Kidney (tissue), 22 donors: ENCODE measurements at places on chromosomes 3 and 15. TPM values are rescaled to one million over a fixed set of nuclear protein-coding genes. Genes with fewer than 3 reads are reported as not detected.
A peak's percentile ranks its signal among the peaks of the same experiment; 100 is the strongest.

The DNAJC19 gene
- total RNA-seq, result 48.4 TPM

- no peaks in the 10 kb centered on the region for H3K36me3 ChIP-seq
- H3K27me3 ChIP-seq, result no peaks in the 10 kb centered on the region
- H3K4me1 ChIP-seq, result no peaks in the 10 kb centered on the region
- H3K4me3 ChIP-seq, result no peak overlapping the region
Observed at GRCh38 chr3:12861611-12862010, 20.2 kb upstream of the RPL32 start.

The AMT gene
- 15.2 TPM for total RNA-seq

The CLEC3B gene
- total RNA-seq, result 45.3 TPM

GRCh38 chr3:157529085-157529484, 25.9 kb upstream of the VEPH1 start:
- no peaks in the 10 kb centered on the region for H3K27me3 ChIP-seq
- H3K27ac ChIP-seq, result no peak overlapping the region
- no peaks in the 10 kb centered on the region for H3K4me1 ChIP-seq
- no peaks in the 10 kb centered on the region for H3K36me3 ChIP-seq
- DNase-seq, result no peak
- no peak overlapping the region for H3K4me3 ChIP-seq

- no peaks in the 10 kb centered on the region for H3K4me1 ChIP-seq
- no peak for DNase-seq
- H3K4me3 ChIP-seq, result no peak overlapping the region
- no peaks in the 10 kb centered on the region for H3K36me3 ChIP-seq
- H3K27ac ChIP-seq, result no peak overlapping the region
Observed at GRCh38 chr3:42680271-42680670, 5.1 kb upstream of the KLHL40 start.

- peaks cover 2% of the 10 kb centered on the region for H3K4me1 ChIP-seq
- peak; percentile 66 for DNase-seq
- no peaks in the 10 kb centered on the region for H3K36me3 ChIP-seq
- no peaks in the 10 kb centered on the region for H3K27me3 ChIP-seq
- peak overlapping the region; percentile 9 for H3K4me3 ChIP-seq
Observed at GRCh38 chr15:67150023-67150860, 84.8 kb downstream of the SMAD3 start.

The GP5 gene
- total RNA-seq, result 0.22 TPM

DNA sequence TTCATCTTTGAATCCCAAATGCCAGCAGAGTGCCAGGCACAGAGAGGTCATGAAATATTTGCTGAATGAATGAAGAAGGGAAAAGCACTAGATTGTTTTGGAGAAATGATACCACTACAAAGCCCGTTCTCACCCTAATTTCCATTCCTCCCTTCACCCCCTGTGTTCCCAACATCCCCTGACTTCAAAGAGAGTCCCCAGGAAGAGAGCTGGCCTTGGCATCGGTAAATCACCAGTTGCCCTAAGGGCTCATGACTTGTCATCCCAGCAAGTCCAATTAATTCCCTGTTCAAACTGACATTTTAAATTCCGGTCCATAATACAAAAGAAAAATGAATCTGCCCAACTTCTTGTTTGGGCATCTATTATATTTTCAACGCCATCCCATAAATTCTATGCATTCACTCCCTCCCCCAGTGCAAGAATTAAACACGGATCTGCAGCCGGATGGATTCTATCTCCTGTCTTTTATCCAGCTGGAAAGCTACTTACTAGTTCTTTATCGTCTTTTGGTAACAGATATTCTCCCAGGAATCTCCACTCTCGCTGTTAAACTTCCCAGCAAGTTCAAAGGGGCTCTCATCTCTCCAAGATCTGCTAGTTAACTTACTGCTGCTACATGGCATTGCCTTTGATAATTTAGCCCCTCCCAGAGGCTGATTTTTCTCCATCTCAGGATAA, 63.9 kb upstream of the TSC22D2 start:
- DNase-seq, result peak; percentile 48
- no peak overlapping the region for H3K27ac ChIP-seq
- no peaks in the 10 kb centered on the region for H3K27me3 ChIP-seq
- no peaks in the 10 kb centered on the region for H3K36me3 ChIP-seq
